ENCODE measurements at places on chromosomes 12 and 14. TPM values are rescaled to one million over a fixed set of nuclear protein-coding genes. Genes with fewer than 3 reads are reported as not detected.
A peak's percentile ranks its signal among the peaks of the same experiment; 100 is the strongest.

DNA sequence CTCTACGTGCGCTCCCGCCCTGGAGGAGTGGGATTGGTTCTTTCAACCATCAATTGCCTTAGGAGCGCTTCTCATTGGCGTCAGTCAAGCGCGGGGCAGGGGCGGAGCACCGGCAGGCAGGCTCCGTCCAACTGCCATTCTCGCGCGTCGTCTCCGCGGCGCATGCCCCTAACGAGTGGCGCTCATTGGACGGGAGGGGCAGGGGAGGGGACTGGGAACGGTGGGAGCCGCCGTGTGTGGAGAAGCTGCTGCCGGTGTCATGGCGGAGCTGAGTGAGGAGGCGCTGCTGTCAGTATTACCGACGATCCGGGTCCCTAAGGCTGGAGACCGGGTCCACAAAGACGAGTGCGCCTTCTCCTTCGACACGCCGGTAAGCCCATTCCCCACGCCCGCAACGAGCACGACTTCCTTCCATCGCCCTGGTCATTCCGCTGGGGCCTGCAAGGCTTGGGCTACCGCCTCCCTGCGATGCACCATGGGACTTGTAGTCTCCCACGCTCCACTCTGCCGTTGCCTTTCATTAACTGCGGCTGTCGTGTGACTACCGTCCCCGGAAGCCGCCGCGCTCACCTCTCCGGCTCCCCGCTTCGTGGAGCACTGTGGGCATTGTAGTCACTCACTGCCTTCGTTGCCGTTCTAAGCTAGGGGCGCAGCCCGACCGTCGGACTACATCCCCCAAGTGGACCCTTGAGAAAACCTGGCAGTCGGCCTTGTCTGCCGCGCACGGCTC is at the start of gene USP5:
TSS of gene USP5 (plus strand) at position 230 of the 730 bp plus-strand sequence. CDS start at position 260, 30 bp downstream.
- peak within 1 kb of the TSS; percentile 83 for H3K4me3 ChIP-seq
- peaks cover 25% of the 10 kb centered on the region for H3K4me1 ChIP-seq
- peak within 1 kb of the TSS; percentile 69 for H3K27ac ChIP-seq
- H3K27me3 ChIP-seq: no peaks in the 10 kb centered on the region
- DNase-seq: peak; percentile 100
- peaks cover 14% of the 10 kb centered on the region for H3K36me3 ChIP-seq

DNA sequence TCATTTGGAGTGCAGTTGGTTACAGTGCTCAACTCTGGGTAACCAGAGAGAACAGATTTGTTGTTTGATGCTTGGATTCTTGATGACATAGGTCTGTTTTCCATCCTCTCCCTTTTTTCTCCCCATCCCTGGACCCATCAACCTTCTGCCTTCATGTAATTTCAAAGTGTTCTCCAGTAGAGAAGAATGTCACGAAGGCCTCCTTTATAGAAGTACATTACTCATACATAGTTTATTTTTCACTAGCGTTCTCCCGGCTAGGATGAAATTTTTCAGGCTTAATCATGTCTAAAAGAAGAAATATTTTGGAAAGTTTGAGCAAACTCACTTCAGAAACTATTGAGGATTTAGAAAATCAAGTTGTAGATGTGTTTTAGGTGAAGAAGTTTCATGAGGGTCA is 20.9 kb upstream of the APPL2 start:
- H3K4me1 ChIP-seq: no peaks in the 10 kb centered on the region
- H3K36me3 ChIP-seq: no peaks in the 10 kb centered on the region
- DNase-seq: peak; percentile 19

The SRRM4 gene
- total RNA-seq: not detected

DNA sequence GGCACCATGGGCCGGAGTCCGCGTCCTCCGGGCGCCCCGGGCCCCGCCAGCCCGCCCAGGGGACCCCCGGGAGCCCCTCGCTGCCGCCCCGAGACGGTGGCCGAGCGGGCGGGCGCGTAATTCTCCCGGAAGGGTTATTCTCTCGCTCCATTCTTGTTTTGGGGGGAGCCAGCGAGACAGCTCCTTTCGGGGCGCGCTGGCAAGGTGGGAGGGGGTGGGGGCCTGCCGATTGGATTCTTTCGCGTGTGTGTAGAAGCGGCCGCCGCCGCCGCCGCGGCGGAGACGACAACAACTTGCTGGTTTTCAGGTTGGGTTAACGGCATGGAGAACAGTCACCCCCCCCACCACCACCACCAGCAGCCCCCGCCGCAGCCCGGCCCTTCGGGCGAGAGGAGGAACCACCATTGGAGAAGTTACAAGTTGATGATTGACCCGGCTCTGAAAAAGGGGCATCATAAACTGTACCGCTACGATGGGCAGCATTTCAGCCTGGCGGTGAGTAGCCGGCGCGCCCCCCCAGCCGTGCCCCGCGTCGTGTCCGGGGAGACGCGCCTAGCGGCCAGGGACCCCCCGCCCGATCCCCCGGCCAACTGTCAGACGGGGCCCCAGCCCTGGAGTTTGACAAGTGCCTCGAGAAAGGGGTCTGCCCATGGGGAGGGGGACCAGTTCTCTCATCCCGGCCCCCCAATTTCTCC is 755 bp downstream of the SETD1B start:
- H3K4me3 ChIP-seq: peak overlapping the region; percentile 78
- peak overlapping the region; percentile 43 for H3K27ac ChIP-seq
- H3K4me1 ChIP-seq: peaks cover 17% of the 10 kb centered on the region

The BIN2 gene
- not detected for total RNA-seq

DNA sequence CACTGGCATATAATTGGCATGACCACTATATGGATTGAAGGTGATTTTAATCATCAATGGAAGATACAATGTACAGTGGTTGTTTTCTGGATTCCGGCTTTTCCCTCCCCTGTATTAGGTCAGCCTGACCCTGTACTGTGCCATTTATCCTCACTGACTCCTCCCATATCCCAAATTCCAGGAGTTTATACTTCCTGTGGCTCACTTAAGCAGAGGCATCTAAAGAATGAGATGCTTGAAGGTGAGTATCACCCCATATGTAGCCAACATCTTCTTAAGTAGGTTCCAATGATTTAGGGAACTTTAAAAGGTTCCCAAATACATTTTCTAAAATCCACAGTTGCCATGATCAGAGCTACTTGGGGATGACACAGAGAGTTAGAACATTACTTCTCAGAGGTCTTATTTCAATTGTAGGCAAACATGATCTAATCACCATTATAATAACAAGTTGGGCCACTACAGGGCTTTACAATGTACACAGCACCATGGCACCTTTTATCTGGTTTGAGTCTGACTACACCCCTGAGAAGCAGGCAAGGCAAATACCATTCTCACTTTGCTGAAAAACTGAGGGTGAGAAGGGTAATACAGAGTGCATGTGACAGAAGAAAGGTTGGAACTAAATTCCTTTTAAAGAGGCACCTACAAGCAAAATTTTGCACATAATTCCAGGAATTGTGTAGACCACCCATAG is 212.3 kb upstream of the GARIN6 start:
- no peak for DNase-seq
- H3K4me1 ChIP-seq: no peaks in the 10 kb centered on the region
- H3K27me3 ChIP-seq: no peaks in the 10 kb centered on the region
- no peak overlapping the region for H3K27ac ChIP-seq

DNA sequence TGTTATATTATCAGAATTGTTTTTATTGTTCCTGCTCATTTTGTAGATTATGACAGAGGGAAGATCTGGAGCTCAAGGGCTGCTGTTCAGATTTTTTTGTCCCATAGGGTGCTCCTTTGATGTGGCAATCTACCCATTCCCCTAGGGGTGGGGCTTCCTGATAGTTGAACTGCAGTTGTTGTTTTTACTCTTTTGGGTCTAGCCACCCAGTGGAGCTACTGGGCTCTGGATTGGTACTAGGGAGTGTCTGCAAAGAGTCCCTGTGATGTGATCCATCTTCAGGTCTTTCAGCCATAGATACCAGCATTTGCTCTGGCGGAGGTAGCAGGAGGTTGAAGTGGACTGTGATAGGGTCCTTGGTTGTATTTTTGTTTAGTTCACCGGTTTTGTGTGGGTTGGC is 57.9 kb upstream of the SLCO1B1 start:
- no peaks in the 10 kb centered on the region for H3K36me3 ChIP-seq
- H3K4me1 ChIP-seq: peaks cover 20% of the 10 kb centered on the region

DNA sequence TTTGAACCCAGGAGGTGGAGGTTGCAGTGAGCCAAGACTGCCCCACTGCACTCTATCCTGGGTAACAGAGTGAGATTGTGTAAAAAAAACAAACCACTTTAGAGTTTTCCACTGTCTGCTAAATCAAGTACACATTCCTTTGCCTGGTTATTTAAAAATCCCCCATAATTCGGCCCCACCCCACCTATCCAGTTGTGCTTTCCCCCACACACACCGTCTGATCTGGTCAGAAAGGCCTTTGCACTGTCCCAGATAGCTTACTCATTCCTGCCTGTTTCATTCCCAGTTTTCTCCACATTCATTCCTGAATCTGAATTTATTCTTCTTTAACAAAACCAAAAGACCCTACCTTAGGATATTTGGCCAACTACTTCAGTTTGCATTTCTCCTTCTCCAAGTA is 29.5 kb downstream of the NINJ2 start:
- H3K4me1 ChIP-seq: peaks cover 44% of the 10 kb centered on the region
- no peak for DNase-seq
- H3K27me3 ChIP-seq: no peaks in the 10 kb centered on the region
- no peak overlapping the region for H3K4me3 ChIP-seq
- H3K27ac ChIP-seq: peak overlapping the region; percentile 68

GRCh38 chr12:76901628-76902380 is 23.0 kb upstream of the CSRP2 start:
- H3K27me3 ChIP-seq: no peaks in the 10 kb centered on the region
- H3K27ac ChIP-seq: no peak overlapping the region
- H3K4me3 ChIP-seq: no peak overlapping the region
- no peaks in the 10 kb centered on the region for H3K4me1 ChIP-seq

- no peaks in the 10 kb centered on the region for H3K27me3 ChIP-seq
- H3K4me1 ChIP-seq: peaks cover 51% of the 10 kb centered on the region
- no peak overlapping the region for H3K4me3 ChIP-seq
- DNase-seq: no peak
- H3K36me3 ChIP-seq: no peaks in the 10 kb centered on the region
These were observed 15.3 kb downstream of the TAOK3 start for GRCh38 chr12:118357257-118358007.

The P3H3 gene
- total RNA-seq: 0.45 TPM

DNA sequence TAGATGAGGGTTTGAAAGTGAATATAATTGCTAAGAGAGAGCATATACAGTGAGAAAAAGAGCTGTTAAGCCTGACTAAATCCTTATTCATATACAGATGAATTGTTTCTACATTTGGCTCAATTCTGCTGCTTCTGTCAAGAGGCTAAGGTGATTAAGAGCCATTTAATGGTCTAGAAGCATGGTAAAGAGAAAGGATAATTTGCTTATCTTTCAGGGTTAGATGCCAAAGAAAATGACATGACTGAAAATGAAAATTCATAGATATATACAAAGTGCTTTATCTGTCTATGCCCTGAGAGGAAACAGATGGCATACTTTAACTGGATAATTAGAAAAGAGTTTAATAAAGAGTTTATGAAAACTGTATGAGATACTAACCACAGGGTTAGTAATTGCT is 834.9 kb downstream of the SLC6A15 start:
- H3K4me3 ChIP-seq: no peak overlapping the region
- no peaks in the 10 kb centered on the region for H3K36me3 ChIP-seq
- no peak for DNase-seq
- no peaks in the 10 kb centered on the region for H3K27me3 ChIP-seq

DNA sequence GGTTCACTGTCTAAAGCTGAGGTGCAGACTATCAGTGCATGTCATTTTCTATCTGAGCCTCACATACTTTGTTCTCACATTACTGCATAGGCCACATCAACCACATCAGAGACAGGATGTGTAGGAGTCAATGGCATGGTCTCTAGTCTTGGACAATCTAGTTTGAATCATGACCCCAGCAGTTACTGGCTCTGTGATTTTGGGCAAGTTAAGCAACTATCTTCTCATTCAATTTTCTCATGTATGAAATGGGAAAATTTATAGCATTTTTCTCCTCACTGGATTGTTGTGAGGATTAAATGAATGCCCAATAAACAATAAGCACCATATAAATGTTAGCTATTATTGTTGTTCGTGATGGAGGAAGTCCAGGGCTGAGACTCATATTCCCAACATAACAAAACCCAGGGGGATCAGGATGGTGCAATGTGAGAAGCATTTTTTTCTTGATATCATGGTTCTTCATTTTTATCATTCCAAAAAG is 432.6 kb downstream of the LRIG3 start:
- DNase-seq: no peak
- H3K4me1 ChIP-seq: no peaks in the 10 kb centered on the region
- H3K27ac ChIP-seq: no peak overlapping the region
- H3K36me3 ChIP-seq: no peaks in the 10 kb centered on the region
- H3K4me3 ChIP-seq: no peak overlapping the region

The PPM1H gene
- total RNA-seq: 13.5 TPM

DNA sequence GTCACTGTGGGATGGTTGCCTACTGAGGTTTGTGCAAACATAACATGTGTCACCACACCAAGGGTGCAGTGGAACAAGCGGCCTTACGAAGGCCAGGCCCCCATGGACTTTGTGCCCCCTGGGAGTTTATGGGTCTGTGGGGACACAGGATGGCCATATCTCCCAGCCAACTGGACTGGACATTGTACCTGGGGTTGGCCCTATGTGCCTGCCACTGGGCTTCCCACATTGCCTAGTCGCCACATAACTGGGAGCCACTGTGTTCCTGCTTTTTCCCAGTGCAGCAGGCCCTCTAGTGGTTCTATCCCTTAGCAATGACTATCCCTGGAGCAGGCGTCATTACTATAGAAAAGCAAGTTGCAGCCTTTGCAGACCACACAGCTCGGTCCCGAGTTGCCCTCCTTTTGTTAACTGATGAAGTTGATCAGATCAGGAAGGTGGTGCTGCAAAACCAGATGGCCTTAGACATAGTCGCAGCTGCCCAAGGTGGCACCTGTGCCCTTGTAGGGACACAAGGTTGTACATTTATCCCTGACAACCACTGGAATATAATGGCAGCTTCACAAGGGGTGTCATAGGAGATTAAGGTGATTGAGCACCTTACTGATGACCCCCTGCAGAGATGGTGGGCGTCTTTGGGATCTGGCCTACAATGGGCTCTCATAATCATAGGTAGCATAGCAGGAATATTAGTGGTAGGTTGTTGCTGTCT is 15.2 kb upstream of the RNASE12 start:
- H3K27ac ChIP-seq: no peak overlapping the region
- no peak for DNase-seq
- H3K27me3 ChIP-seq: no peaks in the 10 kb centered on the region

GRCh38 chr14:102085948-102086708 is 716 bp downstream of the HSP90AA1 start:
- H3K4me3 ChIP-seq: peak overlapping the region; percentile 89
- H3K27ac ChIP-seq: peak overlapping the region; percentile 70
- H3K4me1 ChIP-seq: peaks cover 51% of the 10 kb centered on the region
- no peaks in the 10 kb centered on the region for H3K27me3 ChIP-seq

DNA sequence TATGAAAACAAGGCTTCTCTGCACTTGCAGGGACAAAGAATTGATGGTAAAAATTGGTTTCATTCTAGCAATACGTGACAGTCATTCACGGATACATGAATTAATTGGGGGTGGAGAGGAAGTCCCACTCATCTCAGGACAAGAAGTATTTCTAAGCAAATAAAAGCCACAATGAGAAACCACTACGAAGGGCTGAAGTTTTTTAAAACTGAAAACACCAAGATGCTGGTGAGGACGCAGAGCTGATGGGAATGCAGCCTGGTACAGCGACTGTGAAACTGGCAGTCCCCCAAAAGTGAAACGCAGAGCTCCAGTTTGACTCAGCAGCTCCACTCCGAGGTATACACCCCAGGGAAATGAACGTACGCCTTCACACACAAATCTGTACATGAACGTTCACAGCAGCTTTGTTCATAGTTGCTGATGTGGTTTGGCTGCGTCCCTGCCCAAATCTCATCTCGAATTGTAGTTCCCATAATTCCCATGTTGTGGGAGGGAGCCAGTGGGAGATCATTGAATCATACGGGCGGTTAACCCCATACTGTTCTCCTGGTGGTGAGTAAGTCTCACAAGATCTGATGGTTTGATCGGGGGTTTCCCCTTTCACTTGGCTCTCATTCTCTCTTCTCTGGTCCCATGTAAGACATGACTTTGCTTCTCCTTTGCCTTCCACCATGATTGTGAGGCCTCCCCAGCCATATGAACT is 89.0 kb downstream of the SCARB1 start:
- peaks cover 18% of the 10 kb centered on the region for H3K4me1 ChIP-seq
- H3K36me3 ChIP-seq: no peaks in the 10 kb centered on the region
- H3K4me3 ChIP-seq: no peak overlapping the region
- H3K27ac ChIP-seq: no peak overlapping the region

All from PC-9 (cell line).